ENCODE measurements at places on chromosomes 12 and 14.

DNA sequence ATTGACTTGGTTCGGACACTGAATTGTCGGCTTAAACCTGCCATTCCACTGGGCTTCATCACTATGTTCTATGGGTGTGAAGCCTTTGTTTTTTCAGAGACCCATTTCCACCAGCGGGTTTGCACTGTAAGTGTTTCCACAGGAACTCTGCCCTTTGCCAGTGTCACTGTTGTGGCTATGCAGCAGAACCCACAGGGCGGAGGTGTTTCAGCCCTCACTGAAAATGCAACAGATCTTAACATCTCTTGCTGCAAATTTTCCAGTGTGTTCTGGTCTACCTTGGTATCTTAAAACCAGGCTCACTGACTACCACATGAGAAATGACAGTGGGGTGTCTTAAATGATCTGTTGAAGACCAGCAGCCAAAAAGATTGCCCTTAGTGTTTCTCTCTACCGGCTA is 21.1 kb downstream of the PRKCH start:
- no peak for DNase-seq

DNA sequence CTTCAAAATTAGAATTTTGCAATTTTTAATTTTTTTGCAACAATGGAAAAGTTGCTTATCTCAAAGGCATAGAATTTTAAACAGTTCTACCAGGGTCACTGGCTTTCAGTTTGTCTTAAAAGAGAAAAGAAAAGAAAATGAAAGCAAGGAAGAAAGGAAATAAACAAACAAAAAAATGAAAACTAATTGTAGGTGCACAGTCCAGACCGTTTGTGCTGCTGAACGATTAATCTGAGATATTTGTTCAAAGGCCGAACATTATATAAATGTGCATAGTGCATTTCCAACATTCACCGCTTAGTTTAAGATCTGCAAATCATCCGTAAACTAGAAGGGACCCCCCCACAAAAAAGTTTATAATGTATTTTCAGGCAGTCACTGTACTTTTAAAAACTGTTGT is 5.5 kb upstream of the OTX2 start:
- no peak for DNase-seq

- no peak for DNase-seq
Observed at GRCh38 chr12:50240792-50241114, 42.6 kb downstream of the LIMA1 start.

- no peak for DNase-seq
Observed at GRCh38 chr14:95256002-95256775, 63.5 kb downstream of the CLMN start.

- DNase-seq = no peak
Observed at GRCh38 chr14:73492043-73492552, 1.4 kb downstream of the RIOX1 start.

- DNase-seq = no peak
Observed at GRCh38 chr14:57486767-57487379, 6.8 kb downstream of the CCDC198 start.

DNA sequence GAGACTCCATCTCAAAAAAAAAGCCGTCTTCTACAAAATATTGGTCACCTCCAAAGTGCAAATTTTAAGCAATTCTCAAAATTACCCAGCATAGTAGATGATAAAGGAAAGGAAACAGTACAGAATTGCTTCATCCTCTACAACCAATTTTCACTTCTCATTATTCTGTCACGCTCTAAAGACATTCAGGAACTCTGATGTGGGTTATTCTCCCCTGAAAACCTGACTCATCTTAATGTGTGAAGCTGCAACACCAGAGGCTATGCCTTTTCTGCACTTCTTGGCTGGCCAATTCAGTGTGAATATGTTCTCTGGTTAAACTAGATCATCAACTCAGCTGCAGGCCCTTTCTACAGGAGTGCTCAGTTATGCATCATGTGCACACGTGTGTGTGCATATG is 11.0 kb downstream of the PTGER2 start:
- no peak for DNase-seq

DNA sequence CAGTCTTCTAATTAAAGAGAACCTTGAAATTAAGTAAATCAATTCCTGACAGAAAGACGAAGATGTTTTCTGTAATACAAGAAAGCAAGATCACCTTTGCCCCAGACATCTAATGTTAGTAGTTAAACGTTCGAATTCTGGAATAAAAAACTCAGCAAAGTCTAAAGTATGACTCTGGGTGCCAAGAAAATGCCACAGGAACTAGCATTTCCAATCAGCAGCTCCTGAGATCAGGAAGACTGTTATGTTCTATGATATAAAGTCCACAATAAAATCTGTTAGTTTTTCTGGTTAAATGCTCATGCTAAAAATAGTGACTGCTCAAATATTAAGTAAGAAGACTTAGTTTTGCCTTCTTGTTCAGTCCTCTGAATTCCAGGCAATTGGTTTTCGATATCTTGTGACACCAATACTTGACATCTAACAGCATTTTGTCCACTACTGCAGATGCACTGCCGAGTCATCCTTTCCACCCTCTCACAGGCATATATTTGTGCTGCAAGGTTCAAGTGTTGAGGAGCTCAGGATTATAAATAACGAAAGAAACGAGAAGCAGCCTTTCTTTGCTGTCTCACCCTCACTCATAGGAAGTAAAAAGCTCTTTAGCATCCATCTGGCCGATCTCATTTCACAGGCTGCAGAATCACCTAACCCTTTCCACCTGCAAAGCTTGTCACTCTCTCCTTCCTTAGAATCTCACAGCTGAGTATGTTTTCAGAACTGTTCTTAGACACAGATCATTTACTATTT is 32.0 kb downstream of the SSH1 start:
- no peak for DNase-seq

DNA sequence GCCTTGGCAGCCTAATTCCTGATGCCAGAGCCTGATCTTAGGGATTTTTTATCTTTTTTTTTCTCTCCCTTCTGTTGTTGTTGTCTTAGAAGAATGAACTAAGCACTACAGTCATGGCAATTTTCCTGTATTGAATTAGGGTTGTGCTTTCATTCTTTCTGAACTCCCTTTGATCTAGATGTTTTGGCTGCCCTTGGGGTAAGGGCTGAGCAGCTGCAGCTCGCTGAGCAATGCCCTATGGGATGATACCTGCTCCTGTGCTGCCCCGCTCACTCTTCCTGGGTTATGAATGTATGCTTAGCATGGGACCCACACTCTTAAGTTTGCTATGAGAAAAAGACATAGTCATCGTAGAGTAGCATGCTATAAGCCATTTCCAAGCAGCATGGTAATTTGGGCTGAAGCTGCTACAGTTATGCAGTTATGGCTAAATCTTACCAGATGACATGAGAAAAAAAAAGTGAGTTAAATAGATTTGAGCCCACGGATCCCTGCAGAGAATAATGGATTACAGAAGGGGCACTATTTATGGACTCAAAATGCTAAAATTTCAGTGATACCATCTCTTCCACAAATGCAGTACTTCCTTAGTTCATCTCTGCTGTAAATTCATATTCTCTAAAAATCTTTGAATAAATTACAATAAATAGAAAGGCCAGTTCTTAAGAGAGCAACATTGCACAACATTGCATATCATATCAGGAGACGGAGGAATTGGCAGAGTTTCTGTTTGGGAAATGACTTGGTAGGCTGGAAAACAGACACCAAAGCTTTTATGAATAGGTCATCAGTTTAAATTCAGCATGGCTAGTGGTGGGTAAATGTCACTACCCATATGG is 79.2 kb upstream of the PTHLH start:
- no peak for DNase-seq

DNA sequence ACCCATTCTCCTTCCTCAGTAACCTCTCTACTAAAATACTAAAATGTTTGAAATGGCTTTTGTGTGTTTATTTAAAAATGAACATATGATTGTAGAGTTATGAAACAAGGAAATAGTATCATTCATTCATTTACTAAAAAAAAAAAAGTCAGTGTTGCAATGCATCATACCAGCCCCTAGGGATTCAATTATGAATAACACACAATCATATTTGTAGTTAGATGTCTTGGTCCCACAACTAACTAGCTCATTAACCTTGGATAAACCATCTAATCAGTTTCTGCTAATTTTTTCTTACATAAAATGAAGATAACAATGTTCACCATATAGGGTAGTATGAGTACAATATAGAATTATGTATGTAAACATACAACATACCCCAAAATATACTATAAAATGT is 183.2 kb downstream of the GRIN2B start:
- DNase-seq = no peak

DNA sequence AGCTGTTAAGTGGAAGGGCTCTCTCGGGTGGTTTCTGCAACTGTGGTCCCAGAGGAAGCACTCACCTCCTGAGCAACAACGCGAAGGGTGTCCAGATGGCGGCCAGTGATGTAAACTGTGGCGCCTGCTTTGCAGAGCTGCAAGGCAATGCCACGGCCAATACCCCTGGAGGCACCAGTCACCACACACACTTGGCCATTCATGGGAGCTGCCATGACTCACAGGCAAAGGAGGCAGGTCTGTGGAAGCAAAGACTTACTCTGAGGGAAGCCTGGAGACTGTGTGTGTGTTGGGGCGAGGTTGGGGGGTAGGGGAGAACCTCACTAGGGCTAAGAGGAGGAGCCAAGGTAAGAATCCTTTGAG is 707 bp downstream of the DHRS1 start:
- no peak for DNase-seq

DNA sequence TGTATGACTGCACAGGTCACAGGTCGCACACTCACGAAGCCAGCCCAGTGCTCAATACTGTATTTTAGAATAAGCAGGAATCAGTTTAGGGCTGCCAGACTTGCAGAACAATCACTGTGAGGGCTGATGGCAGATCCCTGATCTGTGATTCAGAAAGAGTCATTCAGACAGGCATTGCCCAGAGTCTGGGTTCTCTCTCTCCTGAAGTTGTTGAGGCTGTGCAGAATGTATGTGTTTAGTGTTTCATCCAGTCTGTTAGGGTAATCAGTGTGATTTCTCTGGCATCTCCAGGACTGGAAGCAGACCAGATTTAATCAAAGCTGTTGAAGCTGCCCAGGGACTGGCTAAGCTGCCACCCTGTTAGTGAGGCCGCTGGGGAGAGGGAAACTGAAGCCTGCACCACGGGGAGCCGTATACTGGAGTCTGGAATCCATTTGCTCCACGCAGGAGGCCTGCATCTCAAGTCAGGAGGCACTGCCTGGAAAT is 69.3 kb downstream of the ETV6 start:
- no peak for DNase-seq

All from stimulated activated CD4-positive, alpha-beta T cell treated with anti-CD3 and anti-CD28 coated beads, Interleukin-1b, Interleukin-23, amount 100 ng/mL, for 1 hour (primary cell).